Suppressor macrophage (primary cell): ENCODE measurements at places on chromosomes 4 and X.

- no peak for DNase-seq
These were observed 317.5 kb downstream of the RAPGEF2 start for GRCh38 chr4:159420162-159421057.

DNA sequence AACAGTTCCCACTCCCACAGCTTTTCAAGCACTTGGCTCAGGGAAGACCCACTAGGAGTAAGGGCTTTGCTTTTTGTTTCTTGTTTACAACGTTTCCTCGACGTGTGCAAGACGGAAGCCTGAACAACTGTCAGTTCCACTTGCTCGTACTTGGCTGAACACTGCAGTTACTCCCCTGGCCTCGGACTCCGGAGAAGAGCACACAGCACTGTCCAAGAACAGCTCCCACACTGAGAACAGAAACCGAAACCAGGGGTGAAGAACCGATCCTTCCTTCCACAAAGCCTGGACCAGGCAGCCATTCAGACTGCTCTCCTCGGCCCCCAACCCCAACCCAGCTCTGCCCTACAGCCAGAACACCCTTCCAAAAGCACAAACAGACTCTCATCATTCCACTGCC lies 25.5 kb downstream of the IRF2 start:
- DNase-seq = peak; percentile 71

DNA sequence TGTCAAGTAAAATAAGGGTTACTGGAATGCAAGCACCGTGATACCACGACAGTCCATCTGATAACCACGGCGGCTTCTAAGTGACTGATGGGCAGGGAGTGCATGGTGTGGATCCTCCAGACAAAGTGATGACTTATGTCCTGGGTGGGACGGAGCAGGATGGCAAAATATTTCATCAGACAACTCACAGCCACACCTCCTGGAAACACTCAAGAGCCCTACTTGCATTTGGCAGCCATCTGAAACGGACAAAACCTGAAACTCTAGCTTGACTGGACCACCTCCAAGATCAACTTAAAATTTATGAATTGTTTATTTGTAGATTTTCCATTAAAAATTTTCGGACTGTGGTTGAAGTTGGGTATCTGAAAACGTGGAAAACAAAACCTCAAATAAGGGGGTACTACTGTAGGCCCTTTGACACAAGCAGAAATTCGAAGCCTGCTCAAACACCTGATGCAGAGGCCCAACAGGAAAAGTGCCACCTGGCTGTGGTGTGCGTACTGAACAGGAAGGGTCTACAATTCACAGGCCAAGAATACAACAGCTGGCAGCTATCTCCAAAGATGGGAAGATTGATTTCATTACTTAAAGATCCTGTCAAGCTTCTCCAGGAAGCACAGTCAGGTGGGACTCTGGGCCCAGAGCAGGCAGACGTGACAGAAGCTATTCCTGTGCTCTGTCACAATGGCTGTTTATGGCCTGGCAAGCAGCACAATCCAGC lies 26.0 kb downstream of the LRIT3 start:
- DNase-seq = no peak

GRCh38 chr4:158043971-158044618 lies 128.7 kb downstream of the GASK1B start:
- DNase-seq = no peak

DNA sequence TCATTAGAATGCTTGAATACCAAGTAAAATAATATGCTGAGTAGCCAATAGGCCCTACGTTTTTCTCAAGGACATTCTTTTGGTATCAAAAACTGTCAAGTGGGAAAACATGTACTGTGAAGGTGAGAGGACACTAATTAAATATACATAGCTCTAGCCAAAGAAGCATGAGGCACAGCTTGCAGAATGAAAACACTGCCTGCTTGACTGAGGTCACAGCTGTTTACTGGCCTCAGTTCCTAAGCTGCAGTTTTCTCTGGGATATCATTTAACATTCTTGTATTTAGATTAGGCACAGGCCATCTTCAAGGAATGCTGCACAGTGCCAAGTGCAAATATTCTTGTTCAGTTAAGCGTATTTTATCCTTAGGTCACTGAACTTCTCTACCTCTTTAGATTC lies 78.6 kb downstream of the NAP1L3 start:
- DNase-seq = no peak

- DNase-seq = no peak
These were observed 221.4 kb downstream of the TACR3 start for GRCh38 chr4:103498161-103499070.

GRCh38 chr4:112739442-112739841 lies 102.5 kb downstream of the LARP7 start:
- DNase-seq = no peak
